ENCODE measurements at places on chromosomes 2 and 18. TPM values are rescaled to one million over a fixed set of nuclear protein-coding genes. Genes with fewer than 3 reads are reported as not detected.

GNLY gene
- not detected for total RNA-seq

CFAP65 gene
- total RNA-seq = 0.18 TPM

UXS1 gene
- total RNA-seq = 45.8 TPM

C2orf66 gene
- total RNA-seq = 0.51 TPM

MYO7B gene
- 37.8 TPM for total RNA-seq

MAP3K19 gene
- not detected for total RNA-seq

PNKD gene
- total RNA-seq = 95.5 TPM

SLC25A12 gene
- 21.4 TPM for total RNA-seq

GCG gene
- total RNA-seq = not detected

ELOA2 gene
- total RNA-seq = not detected

FIGN gene
- 1.5 TPM for total RNA-seq

RAB11FIP5 gene
- 36.9 TPM for total RNA-seq

SLC9A4 gene
- total RNA-seq = 0.04 TPM

SPOPL gene
- 10.2 TPM for total RNA-seq

GRCh38 chr2:216754336-216754735 is 59.0 kb upstream of the IGFBP5 start:
- H3K4me1 ChIP-seq = peaks cover 6% of the 10 kb centered on the region
- no peak overlapping the region for H3K27ac ChIP-seq
- H3K36me3 ChIP-seq = no peaks in the 10 kb centered on the region
- no peak for DNase-seq
- peaks cover 19% of the 10 kb centered on the region for H3K27me3 ChIP-seq
- no peak overlapping the region for H3K4me3 ChIP-seq

GRCh38 chr2:74201196-74201595 is 2.8 kb downstream of the MTHFD2 start:
- H3K27ac ChIP-seq = no peak overlapping the region
- DNase-seq = no peak
- H3K4me3 ChIP-seq = peak overlapping the region; percentile 85
- no peaks in the 10 kb centered on the region for H3K27me3 ChIP-seq
- H3K4me1 ChIP-seq = peaks cover 48% of the 10 kb centered on the region

DNA sequence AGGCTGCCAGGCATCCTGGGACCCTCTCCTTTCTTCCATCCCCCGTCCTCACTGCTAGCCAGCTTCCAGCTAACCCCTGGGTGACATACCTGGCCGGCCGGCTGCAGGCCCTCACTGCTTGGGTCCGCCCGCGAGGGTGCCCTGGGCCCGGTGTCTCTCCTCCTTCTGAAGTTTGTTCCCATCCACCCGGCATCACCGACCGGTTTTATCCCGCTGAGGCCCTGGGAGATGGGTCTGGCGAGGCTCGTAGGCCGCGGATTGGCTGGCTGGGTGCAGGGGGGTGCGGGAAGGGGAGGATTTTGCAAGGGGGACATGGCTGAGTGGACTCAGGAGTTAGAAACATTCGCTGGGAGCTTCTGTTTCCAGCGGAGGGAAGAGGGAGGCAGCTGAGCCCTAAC is at the start of gene PAX8:
PAX8 (minus strand) TSS at position 180 of the 398 bp plus-strand sequence. CDS start 527 bp downstream, outside the sequence.
- H3K4me3 ChIP-seq = no peak within 1 kb of the TSS
- H3K27ac ChIP-seq = no peak within 1 kb of the TSS
- DNase-seq = no peak
- H3K27me3 ChIP-seq = no peaks in the 10 kb centered on the region

DNA sequence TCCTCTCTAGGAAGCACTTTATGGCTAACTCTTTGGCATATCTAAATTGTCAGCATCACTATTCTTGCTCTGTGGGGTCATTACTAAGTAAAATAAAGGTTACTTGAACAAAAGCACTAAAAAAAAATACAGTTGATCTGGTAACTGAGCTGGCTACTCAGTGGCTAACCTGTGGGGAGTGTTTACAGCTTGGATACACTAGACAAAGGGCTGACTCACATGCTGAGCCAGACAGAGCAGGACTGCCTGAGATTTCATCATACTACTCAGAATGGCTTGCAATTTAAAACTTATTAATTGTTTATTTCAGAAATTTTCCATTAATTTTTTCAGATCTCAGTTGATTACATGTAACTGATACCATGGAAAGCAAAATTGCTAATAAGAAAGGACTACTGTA is 1690.4 kb upstream of the SLC39A10 start:
- H3K27ac ChIP-seq = no peak overlapping the region
- H3K27me3 ChIP-seq = no peaks in the 10 kb centered on the region

GRCh38 chr2:27993402-27993787 is 102.9 kb downstream of the BABAM2 start:
- no peaks in the 10 kb centered on the region for H3K27me3 ChIP-seq
- no peak overlapping the region for H3K4me3 ChIP-seq
- H3K4me1 ChIP-seq = peaks cover 14% of the 10 kb centered on the region
- no peak overlapping the region for H3K27ac ChIP-seq
- H3K36me3 ChIP-seq = no peaks in the 10 kb centered on the region

GRCh38 chr18:37294951-37295350 is 270.6 kb downstream of the CELF4 start:
- H3K4me3 ChIP-seq = no peak overlapping the region
- DNase-seq = peak; percentile 2
- H3K36me3 ChIP-seq = no peaks in the 10 kb centered on the region
- H3K27me3 ChIP-seq = no peaks in the 10 kb centered on the region
- H3K27ac ChIP-seq = no peak overlapping the region
- H3K4me1 ChIP-seq = peaks cover 9% of the 10 kb centered on the region

DNA sequence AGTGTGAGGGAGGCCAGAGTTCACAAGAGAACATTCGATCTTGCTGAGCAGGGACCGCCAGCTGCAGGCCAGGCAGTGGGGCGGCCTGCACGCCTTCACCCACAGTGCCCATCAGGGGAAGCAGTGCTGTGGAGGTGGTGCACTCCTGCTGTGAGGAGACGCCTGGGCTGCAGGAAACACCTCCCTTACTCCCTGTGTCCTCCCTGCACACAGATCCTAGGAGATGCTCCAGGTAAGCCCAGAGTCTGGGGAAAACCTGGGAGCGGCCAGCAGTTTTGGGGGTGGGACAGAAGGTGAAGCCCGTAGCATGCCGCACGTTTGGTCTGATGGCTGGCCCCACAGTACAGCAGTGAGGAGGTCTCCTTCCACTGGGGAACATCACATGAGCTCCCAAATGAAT is 180.8 kb upstream of the RAB6C start:
- no peaks in the 10 kb centered on the region for H3K4me1 ChIP-seq
- no peak overlapping the region for H3K27ac ChIP-seq
- no peak overlapping the region for H3K4me3 ChIP-seq
- DNase-seq = no peak
- no peaks in the 10 kb centered on the region for H3K27me3 ChIP-seq

DNA sequence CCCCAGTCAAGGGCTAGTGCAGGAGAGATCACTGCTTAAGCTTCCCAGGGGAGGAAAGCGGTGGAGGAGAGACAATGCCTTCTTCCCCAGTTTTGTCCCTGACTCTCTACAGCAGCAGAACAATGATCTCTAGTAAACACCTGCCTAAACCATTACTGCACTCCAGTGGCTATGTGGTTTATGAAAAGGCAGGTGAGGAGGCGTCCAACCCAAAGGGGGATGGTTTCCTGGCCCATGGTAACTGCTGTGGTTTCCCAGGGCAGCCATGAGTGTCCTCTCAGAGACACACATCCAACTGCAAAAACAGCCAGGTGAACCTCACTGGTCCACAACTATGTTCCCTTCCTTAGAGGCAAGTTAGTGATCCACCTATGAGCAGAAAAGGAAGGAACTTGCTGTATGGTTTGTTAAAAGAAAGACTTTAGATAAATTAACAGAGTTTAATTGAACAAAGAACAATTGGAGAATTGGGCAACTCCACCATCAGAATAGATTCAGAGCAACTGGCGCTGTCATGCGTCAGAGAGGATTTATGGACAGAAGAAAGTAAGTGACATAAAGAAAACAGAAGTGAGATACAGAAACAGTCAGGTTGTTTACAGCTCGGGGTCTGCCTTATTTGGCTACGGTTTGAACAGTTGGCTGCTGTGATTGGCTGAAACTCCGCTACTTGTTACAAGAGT is 4.8 kb upstream of the TTC39C start:
- H3K4me3 ChIP-seq = no peak overlapping the region
- no peaks in the 10 kb centered on the region for H3K36me3 ChIP-seq
- no peaks in the 10 kb centered on the region for H3K4me1 ChIP-seq
- no peak for DNase-seq
- H3K27me3 ChIP-seq = no peaks in the 10 kb centered on the region
- H3K27ac ChIP-seq = no peak overlapping the region

DNA sequence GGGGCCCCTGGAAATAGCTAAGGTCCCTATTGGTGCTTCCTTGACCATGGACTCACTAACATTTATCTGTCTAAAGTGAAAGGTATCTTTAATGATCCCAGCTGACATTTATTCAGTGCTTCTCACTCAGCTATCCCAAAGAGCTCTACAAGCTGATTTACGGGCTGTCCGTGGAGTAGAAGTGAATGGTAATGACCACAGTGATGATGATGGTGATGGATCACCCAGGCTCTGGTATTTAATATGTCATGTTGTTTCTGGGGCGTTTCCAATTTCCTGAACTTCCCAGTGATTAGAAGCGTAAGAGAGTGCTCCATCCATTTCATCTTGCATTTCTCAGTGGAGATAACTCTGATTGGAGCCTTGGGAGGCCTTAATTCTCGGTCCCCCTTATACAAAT is 304.3 kb downstream of the HRH4 start:
- H3K4me1 ChIP-seq = no peaks in the 10 kb centered on the region
- no peaks in the 10 kb centered on the region for H3K36me3 ChIP-seq
- H3K27me3 ChIP-seq = no peaks in the 10 kb centered on the region
- no peak overlapping the region for H3K4me3 ChIP-seq

- peak overlapping the region; percentile 40 for H3K27ac ChIP-seq
- H3K36me3 ChIP-seq = no peaks in the 10 kb centered on the region
- peaks cover 22% of the 10 kb centered on the region for H3K4me1 ChIP-seq
- DNase-seq = peak; percentile 72
Observed at GRCh38 chr2:181120625-181121024, 140.2 kb downstream of the UBE2E3 start.

- peaks cover 22% of the 10 kb centered on the region for H3K4me1 ChIP-seq
- peak; percentile 93 for DNase-seq
- no peaks in the 10 kb centered on the region for H3K36me3 ChIP-seq
- H3K27ac ChIP-seq = peak overlapping the region; percentile 45
- H3K4me3 ChIP-seq = peak overlapping the region; percentile 11
Observed at GRCh38 chr2:207408086-207408794, 121.5 kb upstream of the CREB1 start.

GRCh38 chr18:13382954-13383827 is 164.6 kb downstream of the LDLRAD4 start:
- H3K4me3 ChIP-seq = no peak overlapping the region
- H3K36me3 ChIP-seq = no peaks in the 10 kb centered on the region
- no peak for DNase-seq
- H3K27ac ChIP-seq = no peak overlapping the region

- H3K4me1 ChIP-seq = no peaks in the 10 kb centered on the region
- no peak for DNase-seq
- no peaks in the 10 kb centered on the region for H3K36me3 ChIP-seq
- no peak overlapping the region for H3K4me3 ChIP-seq
Observed at GRCh38 chr2:98308532-98308931, 37.7 kb upstream of the CNGA3 start.

DNA sequence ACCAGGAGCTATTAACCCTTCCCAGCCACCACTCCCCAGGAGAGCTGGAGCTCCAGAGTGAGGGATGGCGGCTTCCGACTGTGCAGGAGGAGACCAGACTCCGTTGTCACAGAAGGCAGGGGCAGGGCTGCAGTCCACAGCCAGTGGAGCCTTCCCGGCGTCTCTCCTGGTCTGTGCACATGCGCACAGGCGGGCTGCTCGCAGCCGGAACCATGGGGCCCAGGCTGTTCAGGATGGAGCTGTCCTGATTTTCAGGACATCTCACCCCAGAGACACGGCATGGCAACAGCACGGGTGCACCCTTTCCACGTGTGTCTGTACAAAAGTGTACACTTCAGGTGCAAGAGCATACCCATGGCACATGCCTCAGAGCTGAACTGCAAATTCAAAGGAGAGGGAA is 28.9 kb downstream of the EIPR1 start:
- no peak for DNase-seq
- H3K27ac ChIP-seq = no peak overlapping the region
- no peak overlapping the region for H3K4me3 ChIP-seq
- no peaks in the 10 kb centered on the region for H3K27me3 ChIP-seq
- peaks cover 12% of the 10 kb centered on the region for H3K36me3 ChIP-seq
- H3K4me1 ChIP-seq = no peaks in the 10 kb centered on the region

DNA sequence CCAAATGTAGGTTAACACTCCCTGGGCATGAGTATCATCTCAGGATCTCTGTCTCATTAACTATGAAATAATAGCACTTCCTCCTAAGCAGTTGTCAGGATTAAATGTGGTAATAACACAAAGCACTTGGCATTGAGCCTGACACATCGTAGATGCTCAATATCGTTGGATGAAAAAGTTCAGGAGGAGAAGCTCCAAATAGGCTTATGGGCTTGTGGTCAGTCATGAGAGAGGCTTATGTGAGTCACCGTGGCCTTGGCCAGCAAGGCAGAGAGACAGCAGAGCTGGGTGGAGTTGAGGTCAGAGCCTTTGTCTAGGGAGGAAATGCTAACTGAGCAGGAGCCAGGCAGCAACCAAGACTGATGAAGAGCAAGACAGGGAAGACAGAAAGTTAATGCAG is 68.3 kb upstream of the PPM1B start:
- DNase-seq = peak; percentile 75
- no peak overlapping the region for H3K4me3 ChIP-seq
- no peak overlapping the region for H3K27ac ChIP-seq
- no peaks in the 10 kb centered on the region for H3K27me3 ChIP-seq
- peaks cover 12% of the 10 kb centered on the region for H3K4me1 ChIP-seq
- H3K36me3 ChIP-seq = no peaks in the 10 kb centered on the region

- H3K36me3 ChIP-seq = no peaks in the 10 kb centered on the region
- no peaks in the 10 kb centered on the region for H3K27me3 ChIP-seq
- H3K4me1 ChIP-seq = no peaks in the 10 kb centered on the region
- H3K27ac ChIP-seq = no peak overlapping the region
Observed at GRCh38 chr18:23170137-23170536, 34.9 kb downstream of the CABLES1 start.
